ENCODE measurements at places on chromosomes 16 and 17. TPM values are rescaled to one million over a fixed set of nuclear protein-coding genes. Genes with fewer than 3 reads are reported as not detected.

The TBX2 gene
- total RNA-seq: 3.1 TPM

The KRTAP4-5 gene
- total RNA-seq: not detected

The TNK1 gene
- 0.95 TPM for total RNA-seq

The SMPD3 gene
- 10.2 TPM for total RNA-seq

The TLCD1 gene
- total RNA-seq: 3.6 TPM

The CCDC144A gene
- 1.1 TPM for total RNA-seq

The CCL16 gene
- 0.69 TPM for total RNA-seq

The CALB2 gene
- total RNA-seq: 148 TPM

The KIFC3 gene
- 41.5 TPM for total RNA-seq

The CYLD gene
- total RNA-seq: 51.1 TPM

The MYH8 gene
- total RNA-seq: not detected

The KLHL10 gene
- total RNA-seq: not detected

The RAB40C gene
- total RNA-seq: 11.6 TPM

The SSTR5 gene
- not detected for total RNA-seq

The TGFB1I1 gene
- 16.3 TPM for total RNA-seq

The POLR3E gene
- total RNA-seq: 54.2 TPM

The NPIPB4 gene
- 127 TPM for total RNA-seq

The DOC2A gene
- total RNA-seq: 0.95 TPM

The PSKH1 gene
- total RNA-seq: 16.1 TPM

The SULT1A2 gene
- total RNA-seq: 1.0 TPM

The EVPLL gene
- 0.36 TPM for total RNA-seq

The OR1A1 gene
- total RNA-seq: not detected

The CES5A gene
- not detected for total RNA-seq

The FMNL1 gene
- total RNA-seq: 54.3 TPM

The ADGRG1 gene
- total RNA-seq: 54.6 TPM

The FOXL1 gene
- total RNA-seq: 1.3 TPM

The SMIM5 gene
- 0.31 TPM for total RNA-seq

The PDIA2 gene
- total RNA-seq: 1.5 TPM

The ATP2A1 gene
- 0.37 TPM for total RNA-seq

The STX1B gene
- 0.47 TPM for total RNA-seq

The MFSD6L gene
- total RNA-seq: not detected

The CCDC47 gene
- total RNA-seq: 61.3 TPM

The MYH10 gene
- 99.3 TPM for total RNA-seq

The SDR42E2 gene
- total RNA-seq: not detected

The ZNF385C gene
- total RNA-seq: not detected

The CDH5 gene
- 237 TPM for total RNA-seq

The STH gene
- not detected for total RNA-seq

The SCGB1C2 gene
- not detected for total RNA-seq

The MVP gene
- 116 TPM for total RNA-seq

The TM4SF5 gene
- total RNA-seq: not detected

The REXO5 gene
- total RNA-seq: 1.7 TPM

The HOXB3 gene
- total RNA-seq: 30.3 TPM

The KSR1 gene
- total RNA-seq: 30.3 TPM

The PTX4 gene
- total RNA-seq: not detected

The ARL17B gene
- 19.4 TPM for total RNA-seq

The GP1BA gene
- not detected for total RNA-seq

The RAB40B gene
- 8.0 TPM for total RNA-seq

The JPT1 gene
- total RNA-seq: 18.8 TPM

The CLEC18A gene
- total RNA-seq: 0.48 TPM

The CDRT4 gene
- 7.9 TPM for total RNA-seq

The PRDM7 gene
- total RNA-seq: not detected

The GNAO1 gene
- total RNA-seq: 2.6 TPM

The PIMREG gene
- 1.2 TPM for total RNA-seq

The SLC47A1 gene
- total RNA-seq: 6.0 TPM

The ZFPM1 gene
- 4.0 TPM for total RNA-seq

The FBXW10 gene
- not detected for total RNA-seq

The PDPK1 gene
- 24.0 TPM for total RNA-seq

The HOXB6 gene
- total RNA-seq: 10.1 TPM

The TMEM88 gene
- 20.2 TPM for total RNA-seq
